ENCODE measurements at places on chromosomes 1 and 21. TPM values are rescaled to one million over a fixed set of nuclear protein-coding genes. Genes with fewer than 3 reads are reported as not detected.

ADAMTS4 gene
- total RNA-seq: 24.0 TPM

DMBX1 gene
- total RNA-seq: not detected

PDIK1L gene
- 3.5 TPM for total RNA-seq

NOS1AP gene
- total RNA-seq: 2.0 TPM

SPRR2G gene
- total RNA-seq: not detected

ADORA3 gene
- total RNA-seq: 0.51 TPM

SHISAL2A gene
- total RNA-seq: not detected

NOTCH2NLA gene
- total RNA-seq: 16.8 TPM

LDLRAD1 gene
- total RNA-seq: not detected

GRCh38 chr1:201473296-201473695 lies 4.3 kb upstream of the PHLDA3 start:
- DNase-seq: no peak

DNA sequence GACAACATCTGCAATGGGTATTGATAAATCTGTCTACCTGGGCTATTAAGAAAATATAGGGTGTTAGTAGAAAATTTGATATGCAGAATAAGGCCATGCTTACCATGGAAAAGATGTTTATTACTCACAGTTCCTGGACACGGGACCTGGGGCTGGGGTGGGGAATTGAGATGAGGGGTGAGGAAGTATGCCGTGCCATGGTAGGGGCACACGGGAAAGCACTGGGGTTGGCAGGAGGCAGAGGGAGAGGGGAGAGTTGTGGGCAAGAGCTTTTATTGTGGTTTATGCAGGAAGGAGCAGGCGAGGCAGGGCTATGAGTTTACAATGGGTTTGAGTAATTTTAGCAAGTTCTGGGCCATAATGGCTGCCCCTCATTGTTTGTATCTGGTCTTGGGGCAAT lies 493.8 kb downstream of the SIPA1L2 start:
- DNase-seq: no peak

DNA sequence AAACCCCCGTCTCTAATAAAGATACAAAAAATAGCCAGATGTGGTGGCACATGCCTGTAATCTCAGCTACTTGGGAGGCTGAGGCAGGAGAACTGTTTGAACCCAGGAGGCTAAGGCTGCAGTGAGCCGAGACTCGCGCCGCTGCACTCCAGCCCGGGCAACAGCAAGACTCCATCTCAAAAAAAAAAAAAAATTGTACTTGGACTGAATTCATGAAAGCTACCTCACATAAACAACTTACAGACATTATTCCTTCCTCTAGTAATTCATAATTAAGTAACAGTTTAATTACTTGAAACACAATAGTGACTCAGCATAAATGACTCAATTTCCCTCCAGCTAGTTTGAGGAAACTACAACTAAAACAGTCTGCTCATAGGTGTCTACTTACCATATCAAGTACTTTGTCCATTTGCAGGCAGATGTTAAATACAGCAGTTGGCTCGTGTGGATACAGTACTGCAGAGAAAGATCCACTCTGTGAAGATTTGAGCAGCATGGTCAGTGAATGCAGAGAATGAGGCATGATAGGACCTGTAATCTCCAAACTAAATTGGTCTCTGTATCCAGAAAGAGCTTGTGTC lies 9.4 kb downstream of the DONSON start:
- no peak for DNase-seq

GRCh38 chr1:172514108-172514507 lies 18.8 kb upstream of the SUCO start:
- DNase-seq: no peak

GRCh38 chr1:177170756-177171535 lies at the start of gene BRINP2:
Gene BRINP2 (plus strand): TSS chr1:177170958. CDS start chr1:177229877, 58,919 bp downstream.
- DNase-seq: no peak

DNA sequence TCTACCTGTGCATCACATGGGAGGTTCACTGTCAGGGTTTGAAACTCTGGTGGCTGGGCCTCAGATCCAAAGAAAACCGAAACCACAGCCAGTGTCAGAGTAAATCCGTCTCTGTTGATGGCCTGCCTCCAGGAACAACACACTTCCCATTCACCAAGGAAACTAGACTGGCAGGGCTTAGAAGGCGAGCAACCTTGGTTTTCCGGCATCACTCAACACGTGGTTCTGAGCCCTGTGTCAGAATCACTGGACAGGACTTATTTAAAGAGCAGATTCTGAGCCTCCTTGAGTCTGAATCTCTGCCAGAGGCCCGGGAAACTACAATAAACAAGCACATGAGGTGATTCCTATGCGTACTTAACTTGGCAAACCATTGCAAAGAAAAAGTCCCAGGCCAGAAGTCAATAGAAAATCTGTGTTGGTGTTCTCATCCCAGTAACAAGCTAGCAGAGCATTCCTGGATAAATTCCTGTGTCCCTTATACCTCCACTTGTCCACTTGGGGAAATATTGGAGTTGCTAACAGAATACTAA lies 70.0 kb downstream of the KCTD3 start:
- no peak for DNase-seq

- DNase-seq: no peak
Measured at GRCh38 chr1:58480191-58480590, 66.3 kb downstream of the OMA1 start.

DNA sequence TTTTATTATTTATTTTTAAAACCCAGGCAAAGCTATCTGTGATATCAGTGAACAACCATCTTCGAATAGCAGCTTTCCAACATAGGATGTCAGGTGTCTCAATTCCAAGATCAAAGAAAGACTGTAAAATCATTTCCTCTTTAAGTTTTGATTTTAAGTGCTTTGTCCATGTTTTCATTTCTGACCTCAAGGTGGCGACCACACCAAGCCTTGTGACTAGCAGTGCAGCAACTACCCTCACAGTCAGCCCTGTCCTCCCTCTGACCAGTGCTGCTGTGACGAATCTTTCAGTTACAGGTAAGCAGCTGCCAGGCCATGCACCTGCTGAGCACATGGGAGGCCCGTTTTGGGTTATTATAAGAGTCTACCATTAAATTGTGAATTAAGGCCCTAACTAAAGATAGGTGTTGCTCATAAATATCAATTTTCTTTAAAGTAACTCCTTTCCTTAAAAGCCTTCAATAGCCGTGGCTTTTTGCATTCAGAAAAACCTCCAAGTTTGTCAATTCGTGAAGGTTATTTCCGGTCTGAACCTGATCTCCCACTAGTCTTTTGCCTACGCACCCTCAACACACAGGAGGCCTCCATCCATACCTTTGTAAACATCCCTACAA lies 117.0 kb downstream of the CD247 start:
- no peak for DNase-seq

DNA sequence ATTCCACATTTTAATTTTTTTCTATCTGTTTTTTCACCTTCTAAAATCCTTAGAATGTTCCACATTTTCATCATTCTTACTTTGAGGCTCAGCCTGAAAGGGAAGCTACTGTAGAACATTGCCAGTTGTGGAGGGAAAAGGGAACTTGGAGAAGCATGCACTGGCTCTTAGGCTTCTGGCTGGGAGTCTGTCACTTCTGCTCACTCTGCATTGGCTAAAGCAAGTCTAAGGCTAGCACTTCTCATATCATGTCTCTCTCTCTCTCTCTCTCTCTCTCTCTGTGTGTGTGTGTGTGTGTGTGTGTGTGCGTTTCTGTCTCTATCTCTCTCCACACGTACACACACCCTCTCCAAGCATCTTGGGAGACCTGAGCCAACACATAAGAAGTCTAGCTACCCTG lies 49.6 kb upstream of the ADAR start:
- DNase-seq: no peak

DNA sequence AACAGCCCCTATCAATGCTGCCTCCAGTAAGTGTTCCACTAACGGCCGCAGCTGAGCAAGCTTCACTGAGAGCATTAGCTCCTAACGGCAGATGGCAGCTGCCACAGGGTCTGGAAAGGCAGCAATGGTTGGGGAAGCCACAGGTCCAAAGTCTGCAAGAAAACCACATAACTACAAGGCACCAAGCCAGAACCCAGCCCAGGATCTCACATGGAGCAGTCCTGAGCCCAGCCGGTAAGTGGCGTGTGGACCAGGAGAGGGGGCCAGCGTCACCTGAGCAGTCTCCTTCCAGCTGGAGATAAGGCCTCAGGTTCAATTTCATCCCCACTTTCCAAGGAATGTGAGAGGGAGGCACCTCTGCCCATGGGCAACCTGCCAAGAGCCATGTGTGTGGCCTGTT lies 13.2 kb downstream of the SYT2 start:
- DNase-seq: no peak

GRCh38 chr1:65412984-65413375 lies 7.5 kb upstream of the LEPR start:
- DNase-seq: no peak

DNA sequence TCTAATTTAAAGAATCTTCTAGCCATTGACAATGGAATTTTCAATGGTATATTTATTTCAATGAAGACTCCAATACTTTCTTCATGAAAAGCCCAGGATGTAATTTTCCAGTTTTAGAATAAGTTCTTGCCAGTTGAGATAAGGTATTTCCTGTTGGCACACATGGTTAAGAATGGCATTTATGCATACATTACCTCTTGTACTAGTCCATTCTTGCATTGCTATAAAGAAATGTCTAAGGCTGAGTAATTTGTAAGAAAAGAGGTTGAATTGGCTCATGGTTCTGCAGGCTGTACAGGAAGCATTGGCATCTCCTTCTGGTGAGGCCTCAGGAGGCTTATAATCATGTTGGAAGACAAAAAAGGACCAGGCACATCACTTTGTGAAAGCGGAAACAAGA lies 1179.6 kb downstream of the AMY1C start:
- DNase-seq: no peak

GRCh38 chr21:16377120-16377658 lies 647.4 kb downstream of the USP25 start:
- no peak for DNase-seq
